Sigmoid colon (tissue), 7 donors: ENCODE measurements at places on chromosomes 7 and 10. TPM values are rescaled to one million over a fixed set of nuclear protein-coding genes. Genes with fewer than 3 reads are reported as not detected.
A peak's percentile ranks its signal among the peaks of the same experiment; 100 is the strongest.

DNA sequence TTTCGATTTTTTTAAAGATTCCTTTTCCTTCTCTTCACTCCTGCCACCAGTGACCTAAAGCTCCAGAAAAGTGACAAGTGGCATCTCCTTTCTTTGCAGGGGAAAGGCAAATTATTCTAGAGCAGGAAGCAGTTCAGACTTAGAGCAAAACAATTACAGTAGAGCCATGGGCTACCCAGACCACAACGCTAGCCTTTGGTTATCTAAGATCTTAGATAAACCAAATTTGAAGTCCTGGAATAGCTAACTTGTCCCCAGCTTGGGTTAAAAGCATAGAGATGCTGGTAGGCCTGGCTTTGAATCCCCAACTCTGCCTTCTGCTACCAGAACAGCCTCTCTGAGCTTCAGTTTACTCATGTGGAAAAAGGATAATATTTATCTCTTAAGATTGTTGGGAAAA is 38.4 kb downstream of the LGI1 start:
- no peaks in the 10 kb centered on the region for H3K27me3 ChIP-seq
- no peaks in the 10 kb centered on the region for H3K4me1 ChIP-seq
- H3K36me3 ChIP-seq: no peaks in the 10 kb centered on the region
- no peak overlapping the region for H3K27ac ChIP-seq
- DNase-seq: no peak
- H3K4me3 ChIP-seq: no peak overlapping the region

The STEAP4 gene
- total RNA-seq: 15.8 TPM

GRCh38 chr10:94038024-94038423 is 44.3 kb downstream of the PLCE1 start:
- H3K4me3 ChIP-seq: no peak overlapping the region
- no peaks in the 10 kb centered on the region for H3K4me1 ChIP-seq
- no peaks in the 10 kb centered on the region for H3K27me3 ChIP-seq
- no peaks in the 10 kb centered on the region for H3K36me3 ChIP-seq
- DNase-seq: no peak
- H3K27ac ChIP-seq: no peak overlapping the region

DNA sequence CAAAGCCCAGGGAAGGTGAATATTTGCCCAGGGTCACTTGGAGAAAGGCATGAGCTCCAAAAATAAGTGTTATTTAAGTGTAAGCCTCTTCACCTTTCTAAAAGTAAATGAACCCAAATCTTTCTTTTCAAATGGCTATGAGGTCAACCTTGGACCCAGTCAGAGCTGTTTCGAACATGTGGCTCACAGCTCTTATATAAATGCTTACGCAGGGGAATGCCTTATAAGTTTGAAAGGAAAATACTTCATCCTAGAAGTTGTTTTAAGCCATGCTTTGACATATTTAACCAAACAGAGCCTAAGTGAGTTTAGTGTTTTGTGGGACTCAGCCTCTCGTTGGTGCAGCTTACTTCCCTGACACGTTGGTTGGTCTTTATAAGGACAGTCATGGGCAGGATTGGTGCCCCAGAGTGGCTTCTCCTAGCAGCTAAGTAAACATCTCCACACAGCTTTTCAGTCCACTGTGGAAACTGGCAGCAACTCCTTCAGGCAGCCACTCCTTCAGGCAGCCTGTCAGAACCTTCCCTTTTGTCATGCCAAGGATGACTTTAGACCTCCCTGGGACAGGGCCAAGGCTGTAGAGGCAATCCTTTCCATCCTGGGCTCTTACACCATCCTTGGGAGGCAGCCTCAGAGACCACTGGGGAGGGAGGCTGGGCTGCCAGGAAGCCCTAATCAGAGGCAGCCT is 43.6 kb downstream of the MINDY4 start:
- H3K4me3 ChIP-seq: no peak overlapping the region
- peak; percentile 76 for DNase-seq
- peak overlapping the region; percentile 80 for H3K27ac ChIP-seq
- H3K36me3 ChIP-seq: no peaks in the 10 kb centered on the region
- no peaks in the 10 kb centered on the region for H3K27me3 ChIP-seq

The ANK3 gene
- 42.5 TPM for total RNA-seq

The SEMA4G gene
- 2.2 TPM for total RNA-seq

DNA sequence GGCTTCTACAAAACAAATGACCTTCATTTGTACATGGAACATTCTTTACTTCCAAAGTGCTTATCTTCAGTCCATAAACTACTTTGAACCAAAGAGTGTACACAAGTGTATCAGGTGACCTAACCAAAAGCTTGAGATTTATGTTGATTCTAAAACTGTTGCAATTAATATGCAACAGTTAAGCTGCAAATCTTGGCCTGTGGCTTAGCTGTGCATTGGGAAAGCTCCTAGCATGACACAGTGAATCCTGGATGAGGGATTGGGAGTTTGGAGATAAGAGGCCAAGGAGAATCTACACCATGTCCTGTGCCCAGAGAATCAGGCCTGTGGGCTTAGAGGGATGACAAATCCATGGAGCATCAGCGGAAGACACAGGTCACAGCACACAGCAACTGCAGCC is 105.2 kb upstream of the GSDME start:
- no peaks in the 10 kb centered on the region for H3K36me3 ChIP-seq
- no peaks in the 10 kb centered on the region for H3K27me3 ChIP-seq
- no peak for DNase-seq

DNA sequence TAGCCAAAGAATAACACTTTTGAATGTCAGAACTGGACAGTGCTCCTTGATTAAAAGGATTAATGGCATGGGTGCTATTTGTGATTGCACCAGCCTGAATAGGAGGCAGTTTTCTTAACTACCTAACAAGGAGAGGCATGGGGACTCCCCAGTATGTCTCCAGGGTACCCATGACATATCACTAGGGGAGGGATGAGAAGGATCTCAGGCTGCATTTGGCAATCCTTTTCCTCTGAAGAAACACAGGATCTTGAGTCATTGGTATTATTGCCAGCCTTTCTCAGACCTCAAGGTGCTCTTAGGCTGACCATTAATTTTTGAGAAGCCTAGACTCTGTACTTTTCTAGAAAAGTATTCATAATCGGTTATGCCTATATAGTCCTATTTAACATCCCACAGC is 77.5 kb upstream of the NPVF start:
- no peak overlapping the region for H3K4me3 ChIP-seq
- H3K27ac ChIP-seq: no peak overlapping the region
- H3K4me1 ChIP-seq: peaks cover 50% of the 10 kb centered on the region
- no peak for DNase-seq
- H3K27me3 ChIP-seq: no peaks in the 10 kb centered on the region
- no peaks in the 10 kb centered on the region for H3K36me3 ChIP-seq

DNA sequence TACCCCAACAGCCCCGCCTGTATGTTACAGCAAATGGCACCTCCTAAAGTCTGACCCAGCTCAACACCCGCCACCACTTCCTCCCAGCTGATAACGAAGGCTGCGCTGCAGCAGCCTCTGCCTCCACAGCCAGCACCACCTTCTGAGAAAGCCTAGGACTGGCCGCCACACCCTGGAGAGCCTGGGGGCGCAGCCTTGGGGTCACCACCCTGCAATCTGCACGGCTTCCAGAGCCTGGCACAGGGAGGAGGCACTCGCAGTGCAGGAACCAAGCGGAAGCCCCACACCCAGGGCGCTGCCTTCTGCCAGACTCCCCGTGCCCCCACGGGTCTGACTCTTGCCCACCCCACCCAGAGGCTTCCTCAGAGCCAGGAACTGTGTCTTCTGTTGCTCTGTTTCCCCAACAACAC is 112.5 kb downstream of the MAD1L1 start:
- H3K27me3 ChIP-seq: no peaks in the 10 kb centered on the region
- no peaks in the 10 kb centered on the region for H3K36me3 ChIP-seq
- no peaks in the 10 kb centered on the region for H3K4me1 ChIP-seq
- no peak overlapping the region for H3K4me3 ChIP-seq
- H3K27ac ChIP-seq: no peak overlapping the region

- no peaks in the 10 kb centered on the region for H3K36me3 ChIP-seq
- H3K4me3 ChIP-seq: no peak overlapping the region
- H3K27me3 ChIP-seq: no peaks in the 10 kb centered on the region
- DNase-seq: no peak
- H3K4me1 ChIP-seq: no peaks in the 10 kb centered on the region
Measured at GRCh38 chr7:37571806-37572205, 111.8 kb upstream of the GPR141 start.

GRCh38 chr10:124878457-124878739 is 63.5 kb upstream of the ZRANB1 start:
- DNase-seq: no peak
- no peaks in the 10 kb centered on the region for H3K4me1 ChIP-seq
- H3K27ac ChIP-seq: no peak overlapping the region
- no peaks in the 10 kb centered on the region for H3K27me3 ChIP-seq
- no peaks in the 10 kb centered on the region for H3K36me3 ChIP-seq

DNA sequence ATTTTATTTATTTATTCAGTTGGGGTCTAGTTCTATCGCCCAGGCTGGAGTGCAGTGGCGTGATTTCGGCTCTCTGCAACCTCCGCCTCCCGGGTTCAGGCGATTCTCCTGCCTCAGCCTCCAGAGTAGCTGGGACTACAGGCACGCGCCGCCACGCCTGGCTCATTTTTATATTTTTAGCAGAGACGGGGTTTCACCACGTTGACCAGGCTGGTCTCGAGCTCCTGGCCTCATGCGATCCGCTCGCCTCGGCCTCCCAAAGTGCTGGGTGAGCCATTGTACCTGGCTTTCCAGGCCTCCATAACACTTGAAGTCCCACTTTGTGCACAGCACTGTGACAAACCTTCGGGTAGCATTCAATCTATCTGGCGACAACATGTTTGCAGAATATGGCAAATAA is 1.0 kb upstream of the DCLRE1C start:
- no peak for DNase-seq
- H3K4me3 ChIP-seq: no peak overlapping the region
- H3K27me3 ChIP-seq: no peaks in the 10 kb centered on the region
- H3K27ac ChIP-seq: peak overlapping the region; percentile 89
- H3K36me3 ChIP-seq: no peaks in the 10 kb centered on the region
- H3K4me1 ChIP-seq: peaks cover 21% of the 10 kb centered on the region

DNA sequence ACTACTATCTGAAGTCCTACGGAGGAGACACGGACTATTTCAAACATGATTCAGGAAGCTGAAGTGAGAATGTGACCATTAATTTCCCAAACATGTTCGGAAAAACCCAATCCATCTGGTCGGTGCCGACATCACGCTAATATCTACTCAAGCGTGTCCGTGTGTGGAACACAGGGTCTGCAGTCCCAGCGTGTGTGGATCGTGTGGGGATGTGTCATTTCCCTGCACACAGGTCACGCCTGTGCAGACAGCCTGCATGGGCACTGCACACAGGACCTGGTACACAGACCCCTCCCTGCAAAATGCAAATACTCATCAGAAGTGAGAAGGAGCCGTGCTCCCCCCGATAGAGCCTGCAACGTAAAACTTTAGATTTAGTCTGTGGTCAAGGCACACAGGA is 57.8 kb downstream of the CARD11 start:
- no peak overlapping the region for H3K4me3 ChIP-seq
- no peak for DNase-seq
- peaks cover 4% of the 10 kb centered on the region for H3K27me3 ChIP-seq
- no peaks in the 10 kb centered on the region for H3K36me3 ChIP-seq
- H3K27ac ChIP-seq: no peak overlapping the region
